ENCODE measurements at places on chromosomes 12 and 14.

DNA sequence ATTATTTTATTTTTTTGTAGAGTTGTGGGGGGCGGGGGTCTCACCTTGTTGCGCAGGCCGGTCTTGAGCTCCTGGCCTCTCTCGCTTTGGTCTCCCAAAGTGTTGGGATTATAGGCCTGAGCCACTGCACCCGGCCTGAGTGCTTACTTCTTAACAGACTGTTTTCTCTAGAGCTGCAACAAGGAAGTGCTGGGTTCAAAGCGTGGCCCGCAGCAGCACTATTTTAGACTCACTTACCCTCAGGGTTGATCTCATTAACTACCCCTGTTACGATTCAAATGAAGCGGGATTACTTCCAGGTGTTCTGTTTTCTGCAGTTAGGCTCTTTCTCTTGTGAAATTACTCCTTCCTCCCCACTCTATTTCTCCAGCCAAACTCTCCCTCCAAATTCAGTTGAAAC, 8.7 kb downstream of the A2ML1 start:
- no peak for DNase-seq

DNA sequence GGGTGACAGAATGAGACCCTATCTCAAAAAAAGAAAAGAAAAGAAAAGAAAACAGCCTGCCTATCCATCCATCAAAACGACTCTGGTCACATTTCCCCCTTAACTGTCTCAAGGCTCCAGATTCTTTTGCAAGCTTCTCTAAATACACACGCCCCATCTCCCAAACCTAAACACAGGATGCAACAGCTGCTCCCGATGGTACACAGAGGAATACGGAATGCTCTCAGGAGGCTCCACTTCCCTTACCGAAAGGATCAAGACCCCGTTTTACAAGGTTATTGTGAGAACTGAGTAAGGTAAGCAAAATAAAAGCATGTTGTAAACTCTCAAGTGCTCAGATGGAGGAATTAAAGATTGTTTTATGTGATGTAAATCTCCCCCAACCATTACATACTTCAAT, 62.3 kb downstream of the NT5DC3 start:
- DNase-seq: no peak

- no peak for DNase-seq
These were observed 105.4 kb downstream of the GPHN start for GRCh38 chr14:66613344-66613743.

- no peak for DNase-seq
These were observed 148.3 kb downstream of the KCNH5 start for GRCh38 chr14:62896932-62897456.

DNA sequence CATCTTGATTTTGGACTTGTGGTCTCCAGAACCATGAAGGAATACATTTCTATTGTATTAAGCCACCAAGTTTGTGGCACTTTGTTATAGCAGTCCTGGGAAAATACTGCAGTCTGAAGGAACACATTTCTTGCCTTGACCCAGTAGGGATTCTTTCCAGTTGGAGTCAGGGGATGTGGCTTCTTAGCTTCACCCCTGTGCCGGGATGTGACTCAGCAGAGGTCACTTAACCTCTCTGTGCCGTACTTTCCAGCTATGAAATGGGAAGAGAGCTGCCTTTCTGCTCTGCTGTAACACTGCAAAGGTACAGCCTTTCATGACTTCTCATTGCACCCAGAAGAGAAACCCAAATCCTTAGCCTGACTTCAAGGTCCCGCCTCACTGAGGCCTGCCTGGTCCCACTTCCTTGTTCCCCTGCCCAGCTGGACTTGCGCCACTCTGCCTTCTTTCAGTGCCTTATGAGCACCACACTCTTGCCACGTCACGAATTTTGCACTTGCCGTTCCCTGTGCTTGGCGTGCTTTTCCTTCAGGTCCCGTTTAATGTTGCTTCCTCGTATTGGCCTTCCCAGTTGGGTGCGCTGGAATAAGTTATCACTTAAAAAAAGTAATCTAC, 24.2 kb downstream of the CHST11 start:
- DNase-seq: peak; percentile 87

All from EH (cell line).